ENCODE measurements at places on chromosomes 2 and 18.
A peak's percentile ranks its signal among the peaks of the same experiment; 100 is the strongest.

- peak; percentile 45 for DNase-seq
Measured at GRCh38 chr2:27074738-27075565, 3.5 kb upstream of the EMILIN1 start.

- no peak for DNase-seq
Measured at GRCh38 chr2:213934560-213934959, 476.3 kb upstream of the VWC2L start.

GRCh38 chr2:31011587-31011986 is 126.7 kb downstream of the GALNT14 start:
- no peak for DNase-seq

GRCh38 chr18:6601241-6601640 is 128.3 kb upstream of the ARHGAP28 start:
- no peak for DNase-seq

DNA sequence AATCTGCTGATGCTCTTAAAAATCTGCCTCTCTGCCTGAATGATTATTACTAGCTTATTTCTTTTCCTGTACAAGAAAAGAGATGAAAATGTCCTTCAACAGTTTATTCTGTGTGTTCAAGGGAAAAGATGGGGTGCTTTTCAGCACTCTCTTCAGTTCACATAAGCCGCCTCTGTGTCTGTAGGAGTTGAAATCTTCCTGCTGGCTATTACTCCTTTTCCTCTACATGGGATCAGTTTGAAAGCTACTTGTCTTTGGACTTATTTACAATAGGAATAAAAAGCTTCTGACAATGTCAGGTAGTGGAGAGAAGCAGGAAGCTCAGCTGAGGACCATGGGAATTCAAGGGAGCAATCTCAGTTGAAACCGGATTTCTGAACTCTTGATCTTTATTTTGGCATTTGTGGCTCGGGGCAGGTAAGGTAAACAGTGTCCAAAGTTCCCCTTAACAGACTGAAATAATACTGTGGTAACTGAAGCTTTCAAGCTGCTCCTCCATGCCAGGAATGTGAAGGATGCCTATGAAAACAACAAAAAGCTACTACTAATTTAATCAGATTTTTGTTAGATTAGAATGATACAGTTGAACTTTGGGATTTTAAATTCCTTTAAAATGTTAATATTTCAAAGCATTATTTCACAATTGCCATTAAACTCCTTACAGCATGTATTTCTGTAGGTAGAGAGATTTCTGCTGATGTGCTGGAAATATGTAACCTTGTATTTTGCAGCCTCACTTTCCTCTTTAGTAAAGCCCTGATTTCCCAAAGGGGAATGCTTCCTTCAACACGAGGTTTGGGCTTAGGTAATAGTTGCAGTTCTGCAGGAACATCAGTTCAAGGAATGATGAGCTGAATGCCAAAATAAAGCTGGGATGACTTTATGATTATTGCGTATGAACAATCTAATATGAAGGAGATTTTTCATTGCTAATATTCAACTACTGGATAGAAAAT is 43.6 kb downstream of the MAPRE2 start:
- DNase-seq: no peak

DNA sequence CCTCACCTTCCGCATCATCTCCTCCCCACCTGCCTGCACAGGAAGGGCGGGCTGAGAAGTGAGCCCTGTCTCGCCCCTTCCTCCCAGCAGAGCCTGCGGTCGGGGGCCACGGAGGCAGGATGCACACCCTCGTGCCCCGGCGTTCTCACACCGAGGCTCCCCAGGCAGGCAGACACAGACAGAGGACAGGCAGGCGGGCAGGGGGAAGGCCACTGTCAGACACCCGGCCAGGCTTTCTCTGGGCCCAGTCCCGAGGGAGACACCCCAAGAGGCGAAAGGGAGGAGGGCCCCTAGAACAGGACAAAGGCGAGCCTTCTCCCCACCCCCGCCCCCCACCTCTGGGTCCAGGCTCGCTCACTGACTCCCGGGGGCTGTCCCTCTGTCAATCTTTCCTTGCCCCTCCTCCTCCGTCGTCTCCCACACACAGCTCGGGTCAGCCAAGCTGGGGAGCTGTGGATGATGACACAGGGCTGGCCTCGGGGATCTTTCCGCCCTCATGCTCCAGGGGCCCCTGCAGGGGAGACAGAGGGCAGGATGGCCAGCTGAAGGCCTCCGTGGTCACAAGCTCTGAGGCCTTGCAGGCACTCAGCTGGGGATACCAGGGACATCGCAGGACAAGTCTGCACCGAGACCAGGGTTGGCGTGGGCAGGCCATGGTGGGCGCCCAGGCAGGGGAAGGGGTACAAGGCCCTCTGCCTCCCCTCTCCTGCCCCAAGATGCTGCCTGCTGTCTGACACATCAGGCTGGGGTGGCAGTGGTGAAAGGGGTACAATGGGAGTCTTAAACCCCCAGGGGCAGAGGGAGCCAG is 24.9 kb downstream of the BIN1 start:
- DNase-seq: peak; percentile 77

GRCh38 chr2:113015655-113016054 is 10.4 kb downstream of the IL36A start:
- DNase-seq: no peak

DNA sequence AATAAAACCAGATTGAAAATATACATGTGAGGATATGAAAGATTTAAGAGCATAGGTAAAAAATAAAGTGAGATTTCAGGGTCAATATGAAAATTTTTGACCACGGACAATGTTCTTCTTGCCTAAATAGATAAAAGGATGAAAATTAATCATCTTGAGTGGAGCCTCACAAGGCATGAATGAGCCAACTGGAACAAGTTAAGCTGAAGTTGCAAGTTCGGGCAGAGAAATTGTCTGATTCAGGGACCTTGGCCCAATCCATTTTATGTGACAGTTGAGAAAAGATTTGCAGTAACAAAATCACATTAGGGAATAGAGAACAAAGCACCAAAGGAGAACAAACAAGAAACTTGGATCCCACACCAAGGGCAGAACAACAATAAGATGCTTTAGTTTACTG is 305.3 kb downstream of the TMX3 start:
- DNase-seq: no peak

All from activated CD4-positive, alpha-beta T cell treated with anti-CD3 and anti-CD28 coated beads, Interleukin-2, amount 50 U/mL, for 48 hours (primary cell).